Neural cell (in vitro differentiated cells): ENCODE measurements at places on chromosomes 2 and 18. TPM values are rescaled to one million over a fixed set of nuclear protein-coding genes. Genes with fewer than 3 reads are reported as not detected.

LGALSL gene
- polyA plus RNA-seq = 39.3 and 43.6 TPM in 2 replicates

CUL3 gene
- polyA plus RNA-seq = 47.3 and 53.9 TPM in 2 replicates

CRYBA2 gene
- not detected in 2 replicates for polyA plus RNA-seq

DUSP19 gene
- polyA plus RNA-seq = 5.6 and 7.7 TPM in 2 replicates

PRKAG3 gene
- polyA plus RNA-seq = not detected in 2 replicates
